ENCODE measurements at places on chromosomes 4 and X.
A peak's percentile ranks its signal among the peaks of the same experiment; 100 is the strongest.

GRCh38 chrX:150088766-150089518 is 150.7 kb upstream of the EOLA2 start:
- no peak for DNase-seq

- peak; percentile 85 for DNase-seq
Observed at GRCh38 chr4:83851261-83852084, 315.6 kb downstream of the GPAT3 start.

GRCh38 chr4:153651587-153651986 is 32.5 kb upstream of the TLR2 start:
- no peak for DNase-seq

DNA sequence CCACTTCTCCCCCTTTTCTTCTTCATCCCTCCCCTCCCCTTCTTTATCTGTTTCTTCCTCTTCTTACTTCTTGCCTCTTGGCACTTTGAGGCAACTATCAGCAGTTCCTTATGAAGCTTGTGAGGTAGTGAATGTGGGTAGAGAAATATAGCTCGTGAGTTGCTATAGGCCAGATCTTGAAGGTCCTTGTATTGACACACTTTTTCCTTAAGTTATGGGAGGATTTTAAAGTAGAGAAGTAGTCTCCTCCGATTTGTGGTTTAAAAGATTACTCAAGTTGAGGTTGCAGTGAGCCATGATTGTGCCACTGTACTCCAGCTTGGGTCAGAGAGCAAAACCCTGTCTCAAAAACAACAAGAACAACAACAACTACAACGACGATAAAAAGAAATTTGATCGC is 3.4 kb upstream of the RRAGB start:
- DNase-seq = no peak

DNA sequence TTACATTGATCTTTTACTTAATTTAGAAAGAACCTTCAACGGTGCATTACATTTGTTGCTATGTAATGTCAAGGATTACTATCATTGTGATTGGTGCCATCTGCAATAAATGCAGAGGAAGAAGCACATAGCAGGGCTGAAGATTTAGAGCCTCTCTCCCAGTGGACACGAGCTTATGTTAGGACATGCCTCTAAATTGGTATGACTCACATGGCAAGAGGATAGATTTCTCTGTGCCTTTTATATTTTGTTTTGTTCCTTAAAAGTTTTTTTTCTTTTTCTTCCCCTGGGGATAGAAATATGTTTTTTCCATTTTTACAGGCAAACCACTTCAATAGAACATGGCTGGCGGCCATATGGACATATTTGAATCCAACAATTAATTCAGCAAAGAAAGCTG is 205.0 kb upstream of the HAND2 start:
- no peak for DNase-seq

DNA sequence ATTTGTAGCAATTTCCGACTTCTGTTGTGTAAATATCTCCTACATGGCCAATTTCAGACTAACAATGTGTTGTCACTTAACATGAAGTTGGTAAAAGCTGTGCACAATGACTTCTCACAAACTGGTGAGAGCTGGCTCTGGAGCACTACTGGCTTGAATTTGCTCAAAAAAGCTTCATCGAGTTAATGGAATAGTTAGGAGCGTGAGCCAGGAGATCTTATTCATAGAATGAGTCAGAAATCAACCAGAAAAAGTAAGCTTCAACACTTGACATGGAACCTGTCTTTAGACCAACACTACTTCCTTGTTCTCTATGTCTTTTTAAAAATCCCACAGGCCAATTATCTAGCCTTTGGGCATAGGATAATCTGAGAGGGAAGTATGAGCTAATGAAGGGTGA is 7.9 kb upstream of the CHRDL1 start:
- DNase-seq = no peak

GRCh38 chr4:676871-677235 is 2.5 kb downstream of the MYL5 start:
- DNase-seq = no peak

- DNase-seq = peak; percentile 63
Observed at GRCh38 chr4:70704215-70704930, 16.0 kb downstream of the UTP3 start.

GRCh38 chrX:114584375-114584943 is 573 bp downstream of the HTR2C start:
- DNase-seq = no peak

DNA sequence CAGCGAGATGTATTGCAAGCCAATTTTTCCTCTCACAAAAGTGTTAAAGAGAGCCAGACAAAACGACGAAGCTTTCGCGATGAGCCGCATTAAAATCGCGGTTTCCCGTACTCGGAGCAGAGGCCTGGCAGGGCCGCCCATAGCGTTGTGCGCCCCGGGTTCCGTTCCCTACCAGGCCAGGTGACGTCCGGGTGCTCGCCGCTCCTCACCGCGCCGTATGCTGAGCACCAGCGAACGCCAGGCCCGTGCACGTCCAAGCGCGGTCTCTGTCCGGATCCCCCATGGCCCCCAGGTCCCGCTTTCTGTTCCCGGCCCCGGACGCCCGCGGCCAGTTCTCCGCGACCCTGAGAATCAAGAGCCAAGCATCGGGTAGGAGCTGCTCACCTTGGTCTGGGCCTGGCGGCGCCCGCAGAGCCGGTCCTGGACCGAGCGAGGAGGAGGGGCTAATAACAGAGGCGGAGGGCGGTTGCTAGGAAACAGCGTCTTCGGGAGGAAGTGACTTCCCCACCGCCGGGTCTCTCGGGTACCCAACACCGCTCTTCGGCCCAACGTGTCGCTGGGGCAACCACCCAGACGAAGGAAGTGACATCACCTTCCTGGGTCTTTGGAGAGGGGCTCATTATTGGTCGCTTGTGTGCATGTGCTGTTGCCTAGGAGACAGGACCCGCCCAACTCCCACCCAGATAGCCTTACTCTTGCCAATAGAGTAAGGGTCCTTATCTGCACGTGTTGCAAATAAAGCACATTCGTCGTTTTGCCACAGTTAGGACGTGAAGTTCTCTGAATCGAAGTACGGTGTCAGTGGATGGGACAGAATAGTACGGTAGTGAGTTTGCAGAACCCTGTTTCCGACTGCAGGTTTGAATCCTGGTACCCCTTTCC is at the start of gene MAP9:
TSS of gene MAP9 (minus strand) at position 579 of the 882 bp plus-strand sequence. CDS start 1,115 bp downstream, outside the sequence.
- DNase-seq = peak; percentile 89

GRCh38 chr4:17063888-17064287 is 165.4 kb upstream of the LDB2 start:
- DNase-seq = no peak

DNA sequence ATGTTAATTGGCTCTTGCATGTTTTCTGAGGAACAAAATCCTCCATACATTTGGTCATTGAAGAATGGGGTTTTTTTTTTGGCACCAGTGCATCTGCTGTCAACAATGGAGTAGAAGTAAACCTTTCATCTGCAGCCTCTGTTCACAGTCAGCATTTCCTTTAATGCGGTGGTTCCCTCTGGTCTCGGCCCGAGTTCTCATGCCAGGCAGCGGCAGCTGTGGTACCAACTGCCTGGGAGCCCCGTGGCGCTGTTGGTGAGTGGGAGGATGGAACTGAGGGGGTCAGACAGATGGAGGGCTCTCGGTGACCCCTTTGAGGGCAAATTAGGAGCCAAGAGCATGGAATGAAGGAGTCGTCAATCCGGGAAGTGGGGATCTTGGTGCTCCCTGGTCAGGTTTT is 114.7 kb downstream of the AFF1 start:
- DNase-seq = no peak

GRCh38 chr4:98484031-98484430 is 174.4 kb downstream of the TSPAN5 start:
- no peak for DNase-seq

DNA sequence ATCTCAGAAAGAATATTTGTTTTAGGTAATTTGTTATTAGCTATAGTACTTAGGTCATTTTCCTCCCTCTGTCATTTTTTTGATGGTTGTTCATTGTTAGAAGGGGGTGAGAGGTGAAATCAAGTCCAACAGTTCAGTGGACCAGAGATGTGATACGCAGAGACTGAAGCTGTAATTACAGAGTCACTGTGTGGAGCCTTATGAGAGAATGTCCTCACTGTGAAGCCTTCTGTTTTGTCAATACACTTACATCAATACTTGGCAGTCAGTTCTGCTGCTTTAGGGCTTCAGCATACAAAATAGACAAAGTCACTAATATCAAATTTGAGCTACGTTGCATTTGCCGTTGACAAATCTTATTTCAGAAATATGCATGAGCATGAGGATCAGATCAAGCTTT is 692.5 kb downstream of the C4orf33 start:
- DNase-seq = no peak

- no peak for DNase-seq
Observed at GRCh38 chr4:184427687-184428086, 46.7 kb downstream of the IRF2 start.

DNA sequence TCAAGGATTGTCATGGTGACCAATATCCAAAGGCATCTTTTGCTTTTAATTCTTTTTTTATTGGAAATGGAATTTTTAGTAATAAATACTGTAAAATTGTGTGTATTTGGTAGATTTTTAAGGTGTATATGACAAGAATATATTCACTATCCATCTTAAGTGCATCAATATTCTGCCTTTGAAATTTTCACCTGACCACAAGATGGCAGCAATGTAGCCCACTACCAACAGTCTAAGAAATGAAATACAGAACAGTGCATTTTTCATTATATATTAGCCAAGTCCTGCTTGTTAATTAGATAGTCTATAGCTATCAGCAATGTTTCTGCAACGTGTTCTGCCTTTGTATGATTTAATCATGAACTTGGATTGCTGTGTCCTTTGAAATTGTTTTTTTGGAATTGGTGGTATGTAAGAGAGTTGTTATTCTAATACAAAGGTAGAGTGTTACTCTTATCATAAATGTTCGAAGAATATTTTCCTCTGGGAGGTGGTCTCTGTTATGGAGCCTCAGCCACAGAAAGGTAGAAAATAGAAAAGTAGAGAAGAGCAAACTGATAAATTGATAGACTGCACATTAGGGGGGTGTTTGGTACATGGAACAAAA is 38.2 kb downstream of the HPGDS start:
- DNase-seq = peak; percentile 9

- DNase-seq = no peak
Observed at GRCh38 chr4:128596853-128597252, 212.6 kb upstream of the JADE1 start.

DNA sequence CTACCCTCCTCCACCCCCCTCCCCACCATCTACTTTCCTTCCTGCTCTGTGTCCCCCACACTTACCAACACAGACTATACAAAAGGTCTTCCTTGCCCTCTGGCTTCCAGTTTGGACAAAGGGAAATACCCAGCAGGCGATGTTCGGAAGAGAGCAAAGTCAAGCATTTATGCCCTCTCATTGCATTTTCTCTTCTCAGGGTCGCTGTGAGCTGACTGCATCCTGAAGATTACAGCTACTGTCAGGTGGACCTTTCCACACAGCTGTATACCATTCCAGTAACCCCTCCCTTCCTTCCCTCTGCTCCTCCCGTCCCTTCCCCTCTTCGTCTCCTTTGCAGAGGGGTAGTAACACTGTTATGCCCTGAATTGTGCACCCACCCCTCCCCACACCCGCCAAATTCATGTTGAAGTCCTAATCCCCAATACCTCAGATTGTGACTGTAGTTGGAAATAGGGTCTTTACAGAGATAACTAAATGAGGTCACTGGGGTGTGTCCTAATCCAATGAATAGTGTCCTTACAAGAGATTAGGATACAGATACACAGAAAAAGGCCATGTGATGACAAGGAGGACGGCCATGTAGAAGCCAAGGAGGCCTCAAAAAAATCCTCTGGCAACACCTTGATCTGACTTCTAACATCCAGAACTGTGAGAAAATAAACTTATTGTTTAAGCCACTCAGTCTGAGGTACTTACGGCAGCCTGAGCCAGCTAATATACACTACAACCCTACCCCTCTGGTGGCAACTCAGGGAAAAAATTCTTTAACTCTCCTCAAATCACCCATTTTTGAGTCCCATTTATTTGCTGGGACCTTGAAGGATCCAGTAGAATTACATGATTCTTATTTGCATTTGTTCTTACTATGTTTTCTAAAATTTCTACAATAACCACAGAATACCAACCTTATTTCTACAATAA is 11.7 kb downstream of the MORF4L2 start:
- DNase-seq = no peak

GRCh38 chrX:30653415-30654131 is at the start of gene GK:
TSS of gene GK (plus strand) at chrX:30653423. CDS start at chrX:30653538, 115 bp downstream.
- no peak for DNase-seq

- DNase-seq = no peak
Observed at GRCh38 chr4:158873795-158874401, 105.1 kb downstream of the FNIP2 start.

DNA sequence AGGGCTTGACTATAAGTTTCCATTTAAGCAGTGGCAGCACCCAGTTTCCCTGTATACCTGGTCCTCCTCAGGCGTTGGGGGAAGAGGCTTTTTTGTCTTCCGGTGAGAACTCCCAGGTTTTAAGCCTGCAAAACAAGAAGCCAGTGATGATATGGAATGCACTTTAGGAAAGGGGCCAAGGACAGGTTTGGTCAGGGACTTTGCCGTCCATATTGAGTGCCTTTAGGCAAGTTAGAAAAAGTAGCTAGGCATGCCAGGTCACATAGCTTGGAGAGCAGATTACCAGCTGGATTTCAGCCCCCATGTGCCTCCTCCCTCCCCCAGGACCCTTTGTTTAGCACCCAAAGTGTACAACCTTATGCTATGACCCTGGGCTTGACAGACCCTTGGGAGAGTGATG is 13.6 kb upstream of the TIMM8A start:
- DNase-seq = no peak

DNA sequence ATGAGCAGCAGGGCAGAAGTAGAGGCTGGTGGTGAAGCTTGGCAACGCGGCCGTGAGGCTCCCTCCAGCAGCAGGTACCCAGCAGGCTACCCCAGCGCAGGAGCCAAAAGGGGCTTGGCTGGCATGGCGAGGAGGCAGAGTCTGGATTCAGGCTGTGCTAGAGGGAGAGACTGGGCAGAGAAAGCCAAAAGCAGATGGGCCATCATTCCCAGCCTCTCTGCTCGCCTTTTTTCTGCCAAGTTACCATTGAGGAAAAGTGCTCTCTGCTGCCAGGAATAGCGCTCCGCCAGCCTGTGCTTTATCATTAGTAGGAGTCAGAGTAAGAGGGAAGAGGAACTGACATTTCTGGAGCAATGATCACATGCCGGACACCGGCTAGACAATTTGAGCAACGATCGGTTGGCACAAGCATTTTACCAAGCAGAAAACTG is 28.7 kb upstream of the MAP3K15 start:
- no peak for DNase-seq

DNA sequence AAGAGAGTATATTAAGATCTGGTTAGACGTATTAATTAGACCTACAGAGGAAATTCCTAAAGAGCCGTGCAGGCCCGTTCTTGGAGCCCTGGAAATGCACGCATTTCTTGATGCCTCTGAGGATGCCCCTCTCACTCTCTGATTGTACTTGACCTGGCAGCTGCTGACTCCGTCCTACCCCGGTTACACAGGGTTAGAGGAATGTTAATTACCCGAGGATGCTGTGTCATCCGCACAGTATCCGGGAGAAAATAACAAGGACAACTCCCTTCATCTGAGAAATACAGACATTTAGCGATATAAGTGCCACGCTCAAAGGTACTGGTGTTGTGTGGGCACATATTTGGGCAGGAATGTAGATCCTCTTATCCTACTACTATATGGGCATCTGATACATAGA is 404.6 kb upstream of the FAT1 start:
- no peak for DNase-seq

DNA sequence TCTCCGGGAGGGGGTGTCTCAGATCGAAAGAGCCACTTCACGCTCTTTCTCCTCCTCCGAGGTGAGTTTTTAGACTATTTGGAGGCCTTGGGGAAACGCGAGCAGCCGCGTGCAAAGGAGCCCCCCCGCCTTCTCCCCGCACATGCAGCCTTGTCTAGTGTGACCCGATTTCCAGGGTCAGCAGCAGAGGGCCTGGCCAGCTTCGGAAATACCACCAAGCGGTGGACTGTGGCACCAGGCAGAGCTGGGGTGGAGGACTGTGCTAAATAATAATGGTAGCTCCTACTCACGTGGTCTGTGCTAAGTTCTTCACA is 79.3 kb upstream of the BCOR start:
- DNase-seq = no peak

Data from NT2/D1 (cell line).